Lower lobe of right lung (tissue), 2 donors: ENCODE measurements at places on chromosomes 5 and 9.
A peak's percentile ranks its signal among the peaks of the same experiment; 100 is the strongest.

DNA sequence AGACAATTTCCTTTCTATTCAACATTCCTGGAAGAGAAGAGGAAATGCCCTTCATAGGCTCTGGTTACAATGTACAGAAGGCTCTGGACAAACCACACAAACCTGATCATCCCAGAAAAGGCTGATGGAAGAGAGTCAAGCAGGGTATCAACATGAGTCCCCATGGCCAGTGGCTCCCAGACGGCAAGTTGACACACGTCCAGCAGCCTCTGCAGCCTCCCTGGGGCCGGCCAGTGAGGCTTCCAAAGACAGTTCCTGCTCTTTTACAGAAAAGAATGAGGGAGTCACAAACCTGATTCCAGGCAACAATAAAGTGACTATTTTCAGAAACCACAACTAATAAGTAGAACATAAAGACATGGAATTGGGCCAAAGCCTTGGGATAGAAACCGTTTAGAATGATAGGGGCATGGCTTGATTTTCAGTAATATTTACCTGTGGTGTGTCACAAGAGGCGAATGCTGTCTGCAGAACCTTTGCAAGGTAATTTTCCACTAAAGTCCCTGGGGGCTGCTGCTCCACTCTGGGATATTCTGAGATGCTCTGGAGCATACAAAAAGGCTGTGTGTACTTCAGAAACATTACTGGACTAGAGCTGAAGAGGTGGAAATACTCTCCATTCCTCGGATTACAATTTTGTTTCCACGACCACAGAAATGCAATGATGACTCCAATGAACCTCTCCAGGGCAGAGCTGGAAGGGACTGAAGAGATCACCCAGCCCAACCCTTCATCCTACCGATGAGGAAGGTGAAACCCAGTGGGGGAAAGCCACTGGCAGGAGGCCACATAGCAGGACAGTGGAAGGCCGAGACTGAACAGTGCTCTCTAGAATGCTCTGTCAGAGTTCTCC lies 10.4 kb downstream of the MED27 start:
- DNase-seq: no peak

- no peak for DNase-seq
These were observed 163.8 kb upstream of the TRPM3 start for GRCh38 chr9:71285191-71285656.

- DNase-seq: peak; percentile 50
These were observed 16.9 kb downstream of the PTTG1 start for GRCh38 chr5:160438316-160439204.

DNA sequence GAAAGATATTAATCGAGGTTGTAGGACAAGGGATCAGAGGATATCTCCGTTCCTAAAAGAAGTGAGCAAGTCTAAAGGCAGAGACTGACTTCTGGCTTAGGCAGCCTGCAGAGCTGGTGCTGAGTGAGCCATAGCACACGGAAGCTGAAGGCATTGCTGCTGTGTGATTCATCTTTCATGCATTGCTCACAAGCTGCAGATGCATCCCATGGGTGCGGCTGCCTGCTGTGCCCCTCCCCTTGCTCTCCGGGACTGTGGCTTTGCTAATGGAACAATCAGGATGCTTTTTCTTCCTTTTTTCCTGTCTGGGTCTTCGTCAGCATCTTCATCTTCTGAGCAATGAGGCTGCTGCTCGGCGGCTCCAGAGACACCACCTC lies 341.4 kb downstream of the DIRAS2 start:
- DNase-seq: no peak

GRCh38 chr9:4987961-4988421 lies 2.9 kb downstream of the JAK2 start:
- no peak for DNase-seq

- DNase-seq: no peak
These were observed 14.6 kb upstream of the CFAP95 start for GRCh38 chr9:69805962-69806515.

GRCh38 chr9:13360188-13360587 lies 80.7 kb upstream of the MPDZ start:
- DNase-seq: no peak

DNA sequence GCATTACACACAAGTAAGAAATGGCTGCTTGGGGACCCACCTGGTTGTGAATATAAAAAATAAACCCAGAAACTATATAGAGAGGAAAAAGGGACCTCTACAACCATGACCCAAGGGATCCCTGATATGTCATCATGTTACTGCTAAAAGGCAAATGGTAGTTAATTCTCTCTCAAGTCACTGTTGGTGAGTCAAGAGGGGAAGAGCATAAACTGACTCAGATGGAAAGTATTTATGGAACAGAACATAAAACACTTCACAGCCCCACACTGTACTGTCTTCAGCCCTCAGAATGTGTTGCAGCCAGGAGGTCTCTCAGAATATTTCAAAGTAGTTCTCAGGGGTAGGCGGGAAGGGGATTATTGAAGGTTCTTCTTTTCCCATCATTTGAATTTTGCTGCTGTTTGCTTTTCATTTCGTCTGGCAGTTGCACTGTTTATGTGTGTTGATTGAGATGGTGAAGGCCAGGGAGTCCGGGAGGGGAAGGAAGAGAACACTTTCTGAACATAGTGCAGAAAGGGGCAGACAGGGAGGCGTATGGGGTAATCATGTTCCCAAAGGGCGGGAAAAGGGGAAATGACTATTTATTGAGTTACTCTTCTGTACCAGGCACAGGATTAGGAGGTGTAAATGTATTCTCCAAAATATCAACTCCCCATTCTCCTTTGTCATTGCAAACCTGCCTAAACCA lies 85.5 kb downstream of the TEK start:
- DNase-seq: no peak

GRCh38 chr5:159878988-159879471 lies 37.3 kb upstream of the ADRA1B start:
- DNase-seq: peak; percentile 58
